ENCODE measurements at places on chromosomes 7 and 10. TPM values are rescaled to one million over a fixed set of nuclear protein-coding genes. Genes with fewer than 3 reads are reported as not detected.

GRCh38 chr7:15998617-15999016 lies 312.1 kb upstream of the MEOX2 start:
- DNase-seq, result no peak

DNA sequence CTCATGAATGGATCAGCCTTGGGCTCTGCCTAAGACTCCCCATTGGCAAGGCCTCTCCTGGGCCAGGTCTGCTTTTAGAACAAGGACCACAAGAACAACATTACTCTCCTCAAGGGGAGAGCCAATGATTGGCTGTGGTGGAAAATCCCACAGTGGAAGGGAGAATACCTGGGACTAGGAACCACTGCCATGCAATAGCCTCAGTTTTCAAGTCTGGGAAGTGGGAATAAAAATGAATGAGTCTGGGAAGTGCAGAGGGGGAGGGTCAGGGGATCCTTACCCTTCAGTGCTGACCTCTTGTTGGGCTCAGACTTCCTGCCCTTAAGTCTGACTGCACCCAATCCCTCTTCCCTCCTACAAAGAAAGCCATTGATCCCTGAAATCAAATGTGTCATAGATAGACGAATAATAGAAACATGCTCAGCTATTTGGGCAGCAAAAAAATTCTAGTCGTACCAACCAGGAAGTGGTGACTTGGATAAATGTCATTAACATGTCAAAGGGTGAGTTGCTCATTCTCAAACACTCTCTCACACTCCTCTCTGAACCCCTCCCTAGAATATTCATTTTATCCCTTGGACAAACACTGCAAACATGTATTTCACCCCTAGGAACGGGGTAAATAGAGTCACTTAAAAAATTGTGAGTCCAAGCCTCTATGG lies 123.6 kb downstream of the SH3PXD2A start:
- no peak for DNase-seq

- DNase-seq, result no peak
Measured at GRCh38 chr10:49066944-49067730, 48.2 kb downstream of the VSTM4 start.

DNA sequence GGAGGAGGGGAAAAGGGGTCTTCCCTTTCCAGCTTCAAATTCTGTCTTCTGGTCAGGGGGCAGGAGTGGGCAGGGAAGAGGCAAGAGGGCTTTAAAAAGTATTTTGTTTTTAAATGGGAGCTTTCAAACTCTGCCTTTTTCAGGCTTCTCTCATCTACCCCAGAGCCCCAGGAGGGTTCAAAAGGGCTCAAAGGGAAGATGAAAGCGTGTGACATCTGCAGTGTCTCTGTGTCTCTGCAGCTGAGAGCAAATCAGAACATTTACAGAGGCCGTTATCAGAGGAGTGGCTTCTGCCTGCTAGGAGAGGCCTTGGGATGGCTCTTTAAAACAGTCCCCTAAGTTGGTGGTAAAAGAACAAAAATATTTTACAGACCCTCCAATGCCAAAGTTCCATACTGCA lies 30.3 kb downstream of the TRIM8 start:
- no peak for DNase-seq

GRCh38 chr7:70352906-70353305 lies 754.6 kb downstream of the AUTS2 start:
- no peak for DNase-seq

DNA sequence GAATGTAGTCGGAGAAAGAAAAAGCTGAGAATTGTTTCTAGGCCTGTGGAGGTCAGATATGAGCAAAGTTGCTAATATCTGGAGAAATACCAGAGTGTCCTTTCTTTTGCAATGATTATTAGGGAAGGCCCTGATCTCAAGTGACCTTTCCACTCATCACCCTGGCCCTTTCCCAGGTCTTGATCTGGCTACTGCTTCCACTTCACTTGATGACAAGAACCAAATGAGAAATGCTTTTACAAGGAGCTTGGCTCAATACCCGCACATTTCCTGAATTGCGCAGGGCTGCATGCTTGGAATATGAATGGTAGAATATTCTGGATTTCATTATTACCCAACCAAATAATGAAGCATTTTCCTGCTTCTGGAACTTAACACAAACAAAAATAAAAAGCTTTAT lies 104.6 kb downstream of the ITGB8 start:
- peak; percentile 62 for DNase-seq

GRCh38 chr7:1079546-1079945 lies 8.4 kb upstream of the GPER1 start:
- DNase-seq, result no peak

GRCh38 chr10:101397140-101397539 lies 43.2 kb downstream of the BTRC start:
- no peak for DNase-seq

GRCh38 chr7:35454575-35455385 lies 200.9 kb upstream of the TBX20 start:
- DNase-seq, result no peak

HOGA1 gene
- 1.3 TPM for total RNA-seq

ADAMTS14 gene
- 2.1 TPM for total RNA-seq

ASB13 gene
- 33.8 TPM for total RNA-seq

CACNB2 gene
- 14.3 TPM for total RNA-seq
